HS-27A (cell line): ENCODE measurements at places on chromosomes 6 and 20.

DNA sequence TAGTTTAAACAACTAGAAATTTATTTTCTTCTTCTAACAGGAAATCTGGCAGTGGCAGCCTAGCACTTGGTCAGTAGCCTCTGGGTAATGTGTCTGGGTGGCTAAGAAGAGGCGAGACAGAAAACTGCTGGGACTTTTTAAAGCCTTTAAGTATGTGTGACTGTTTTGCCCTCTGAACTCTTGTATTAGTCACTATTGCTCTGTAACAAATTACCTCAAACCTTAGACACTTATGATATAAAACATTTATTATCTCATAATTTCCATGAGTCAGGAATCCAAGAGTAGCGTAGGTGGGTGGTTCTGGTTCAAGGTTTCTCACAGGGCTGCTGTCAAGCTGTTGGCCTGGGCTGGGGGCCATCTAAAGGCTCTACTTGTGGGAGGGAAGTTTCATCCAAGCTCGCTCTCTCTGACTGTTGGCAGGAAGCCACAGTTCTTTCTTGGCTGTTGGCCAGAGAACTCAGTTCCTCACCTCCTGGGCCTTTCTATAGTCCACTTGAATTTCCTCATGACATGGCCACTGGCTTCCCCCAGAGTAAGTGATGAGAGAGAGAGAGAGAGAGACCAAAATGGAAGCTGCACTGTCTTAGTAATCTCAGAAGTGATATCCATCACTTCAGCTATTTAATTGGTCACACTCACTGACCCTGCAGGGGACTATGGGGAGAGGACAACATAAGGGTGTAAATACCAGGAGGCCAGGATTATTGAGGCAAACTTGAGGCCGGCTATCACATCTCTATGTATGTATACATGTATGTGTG lies 17.4 kb upstream of the TBC1D22B start:
- peak; percentile 94 for DNase-seq

DNA sequence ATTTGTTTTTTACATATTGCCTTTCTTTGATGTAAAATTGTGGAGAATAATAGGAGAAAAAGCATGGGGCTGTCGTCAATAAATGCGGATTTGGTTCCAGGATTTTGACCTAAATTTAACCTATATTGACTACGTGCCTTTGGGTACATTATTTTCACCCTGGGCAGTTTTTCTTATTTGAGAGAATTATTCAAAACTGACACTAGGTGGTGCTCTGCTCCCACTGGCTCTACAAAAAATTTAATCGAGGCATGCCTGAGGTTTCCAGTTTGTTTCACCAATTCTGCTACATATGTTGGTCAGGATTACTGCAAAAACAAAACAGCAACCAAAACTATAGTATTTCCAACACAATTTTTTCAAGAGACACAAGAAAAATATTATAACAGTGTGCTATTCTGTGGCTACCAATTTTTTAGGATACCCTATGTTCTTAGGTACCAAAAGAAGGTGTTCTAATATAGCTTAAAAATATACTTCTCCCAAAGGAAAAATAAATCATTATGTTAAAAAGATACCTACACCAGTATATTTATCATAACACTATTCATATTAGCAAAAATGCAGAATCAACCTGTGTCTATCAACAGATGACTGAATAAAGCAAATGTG lies 48.6 kb upstream of the FABP7 start:
- peak; percentile 19 for DNase-seq

- no peak for DNase-seq
Observed at GRCh38 chr6:119526561-119527230, 177.1 kb upstream of the MAN1A1 start.

- no peak for DNase-seq
Observed at GRCh38 chr6:130982941-130983456, 80.0 kb downstream of the EPB41L2 start.

DNA sequence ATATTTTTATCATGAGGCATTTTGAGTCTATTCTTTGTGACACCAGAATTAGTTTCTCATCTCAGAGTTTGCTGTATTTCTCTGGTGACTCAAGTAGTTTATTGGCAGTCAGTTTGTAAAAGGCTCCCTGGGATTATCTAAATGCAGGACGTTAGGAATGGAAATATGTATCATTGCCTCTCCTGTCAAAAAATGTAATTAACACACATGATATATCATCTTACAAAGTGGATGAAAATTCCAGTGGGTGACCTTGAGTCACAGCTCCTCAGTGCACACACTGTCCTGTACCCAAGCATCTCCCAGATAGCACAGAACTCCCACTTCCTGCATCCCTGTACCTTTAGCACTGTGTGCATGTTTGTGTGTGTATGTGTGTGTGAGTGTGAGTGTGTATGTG lies 258.6 kb downstream of the LAMA2 start:
- DNase-seq, result no peak

- DNase-seq, result no peak
Observed at GRCh38 chr6:136307351-136307750, 17.7 kb upstream of the BCLAF1 start.

DNA sequence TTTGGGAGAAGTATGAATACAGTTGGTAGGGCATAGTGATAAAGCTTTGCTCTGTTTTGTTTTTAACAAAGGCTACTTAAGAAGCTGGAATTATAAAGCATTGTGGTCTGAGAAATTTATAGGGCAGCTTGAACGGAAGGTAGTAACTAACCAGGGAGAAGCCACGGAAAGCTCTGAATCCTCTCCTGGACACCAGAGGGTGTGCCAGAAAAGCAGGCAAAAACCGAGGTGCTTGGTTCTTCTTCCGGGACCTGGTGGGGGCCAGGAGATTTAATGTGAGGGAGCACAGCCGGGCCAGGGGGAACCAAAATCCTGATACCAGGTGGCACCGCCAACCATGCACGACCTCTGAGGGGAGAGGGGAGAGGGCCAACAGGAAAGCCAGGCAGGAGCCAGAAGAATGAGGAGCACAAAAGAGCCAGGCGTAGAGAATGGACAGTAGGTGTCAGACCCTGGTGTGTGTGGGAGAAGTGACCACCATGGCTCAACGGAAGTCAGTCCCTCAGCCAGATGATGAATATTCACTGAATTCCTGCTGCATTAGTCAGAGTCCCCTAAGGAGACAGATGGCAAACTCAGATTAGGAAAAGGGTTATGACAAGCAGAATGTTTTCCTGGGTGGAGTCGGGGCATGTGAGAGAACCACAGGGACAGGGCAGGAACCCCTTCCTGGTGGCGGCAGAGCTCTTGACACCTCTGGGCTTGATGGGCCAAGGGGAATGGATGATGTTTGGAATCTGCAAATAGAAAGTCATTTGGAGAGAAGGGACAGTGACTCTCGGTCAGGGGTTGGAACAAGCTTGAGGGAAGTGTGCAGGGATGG lies 262.3 kb downstream of the ZNF217 start:
- DNase-seq, result peak; percentile 52

- DNase-seq, result no peak
Observed at GRCh38 chr6:96211341-96211740, 195.6 kb downstream of the FUT9 start.

DNA sequence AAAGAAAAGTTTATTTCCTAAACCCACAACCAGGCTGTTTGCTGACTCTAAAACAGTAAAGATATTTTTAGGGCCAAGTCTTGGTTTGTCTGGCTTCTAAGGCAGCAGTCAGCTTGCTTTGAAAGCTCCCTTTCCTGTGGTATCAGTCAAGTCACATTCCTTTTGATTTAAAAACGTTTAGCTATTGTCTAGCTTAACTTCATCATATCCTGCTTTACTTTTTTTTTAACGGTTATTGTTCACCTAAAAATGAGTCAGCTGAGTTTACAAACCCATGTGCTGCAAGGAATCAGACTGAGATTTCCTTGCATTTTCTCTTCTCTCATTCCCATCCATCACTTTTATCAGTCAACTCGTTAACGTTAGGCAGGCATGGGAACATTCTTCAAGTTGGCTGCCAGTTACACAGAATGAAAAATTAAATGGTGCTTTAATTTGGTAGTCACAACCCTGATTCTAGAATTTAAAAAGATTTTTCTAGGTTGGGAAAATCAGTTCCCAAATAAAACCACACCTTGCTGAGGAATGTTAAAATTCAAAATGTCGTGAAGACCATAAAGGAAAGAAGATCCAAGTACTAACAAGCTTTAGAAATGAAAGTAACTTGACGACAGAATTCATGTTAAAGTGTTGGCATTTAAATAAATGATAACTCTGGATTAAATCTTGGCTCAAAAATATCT lies 45.9 kb downstream of the ELOVL5 start:
- no peak for DNase-seq

DNA sequence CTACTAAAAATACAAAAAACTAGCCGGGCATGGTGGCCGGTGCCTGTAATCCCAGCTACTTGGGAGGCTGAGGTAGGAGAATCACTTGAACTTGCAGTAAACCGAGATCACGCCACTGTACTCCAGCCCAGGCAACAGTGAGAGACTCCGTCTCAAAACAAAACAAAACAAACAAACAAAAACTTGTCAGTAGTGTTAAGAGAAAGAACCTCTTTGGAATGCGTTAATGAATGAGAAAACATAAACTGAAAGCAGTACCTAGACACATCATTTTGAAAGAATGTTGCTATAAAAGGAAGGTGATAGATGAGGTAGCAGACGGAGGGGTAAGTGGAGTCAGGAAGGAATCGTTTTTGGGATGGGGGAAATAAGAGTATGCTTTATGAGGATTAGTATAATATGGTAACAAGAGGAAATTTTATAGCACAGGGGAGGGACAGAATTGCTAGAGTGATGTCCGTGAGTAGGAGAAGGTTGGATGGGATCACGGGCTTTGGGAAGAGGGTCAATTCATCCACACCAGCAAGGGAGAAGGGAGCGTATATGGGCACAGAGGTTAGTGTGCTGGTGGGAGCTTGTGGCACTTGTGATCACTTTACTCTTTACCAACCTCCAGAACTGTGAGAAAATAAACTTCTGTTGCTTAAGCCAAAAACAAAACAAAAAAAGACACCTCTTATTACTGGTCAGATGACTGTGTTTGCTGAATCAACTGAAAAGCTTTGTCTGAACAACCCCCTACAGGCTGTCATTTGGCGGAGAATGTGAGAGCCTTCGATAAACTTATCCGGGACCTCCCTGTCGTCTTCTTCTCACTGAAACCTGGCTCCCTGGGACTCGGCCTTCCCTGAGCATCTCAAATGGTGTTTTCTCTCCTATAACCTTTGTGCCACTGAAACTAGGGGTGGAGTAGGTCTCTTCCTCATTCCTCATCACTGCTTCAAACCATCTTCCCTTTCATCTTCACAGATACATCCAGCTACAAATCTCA lies 48.9 kb upstream of the TFAP2A start:
- no peak for DNase-seq

DNA sequence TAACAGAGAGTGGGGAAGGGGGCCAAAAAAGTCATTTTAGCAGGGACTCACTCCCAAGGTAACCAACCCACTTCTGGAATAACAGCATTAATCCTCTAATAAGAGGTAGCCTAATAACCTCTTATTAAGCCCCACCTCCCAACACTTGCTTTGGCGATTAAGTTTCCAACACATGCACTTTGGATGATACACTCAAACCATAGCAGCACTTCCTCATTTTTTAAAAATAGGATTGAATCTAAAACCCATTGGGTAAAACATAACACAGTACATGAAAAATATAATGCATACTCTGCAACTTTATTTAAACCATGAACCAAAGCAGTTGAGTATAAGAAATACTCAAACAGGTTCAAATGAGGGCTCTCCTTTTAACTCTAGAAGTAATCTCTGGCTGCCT lies 318.3 kb downstream of the HACE1 start:
- DNase-seq, result no peak

GRCh38 chr20:23609486-23610109 lies 3.9 kb upstream of the CST9 start:
- DNase-seq, result no peak

DNA sequence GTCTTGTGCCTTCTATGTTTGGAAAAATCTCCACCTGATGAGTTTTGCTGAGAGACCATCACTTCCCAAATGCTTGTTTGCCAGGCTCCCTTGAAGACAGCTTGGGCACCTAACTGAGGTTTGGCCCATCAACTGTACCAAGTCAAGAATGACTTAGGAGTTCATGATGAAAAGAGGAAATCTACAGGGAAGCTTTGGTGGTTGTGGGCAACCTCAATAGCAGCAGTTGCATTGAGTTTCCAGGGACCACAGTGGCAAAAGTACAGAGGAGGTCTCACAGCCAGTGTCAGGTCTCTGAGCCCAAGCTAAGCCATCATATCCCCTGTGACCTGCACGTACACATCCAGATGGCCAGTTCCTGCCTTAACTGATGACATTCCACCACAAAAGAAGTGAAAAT lies 49.7 kb upstream of the PHACTR1 start:
- no peak for DNase-seq

DNA sequence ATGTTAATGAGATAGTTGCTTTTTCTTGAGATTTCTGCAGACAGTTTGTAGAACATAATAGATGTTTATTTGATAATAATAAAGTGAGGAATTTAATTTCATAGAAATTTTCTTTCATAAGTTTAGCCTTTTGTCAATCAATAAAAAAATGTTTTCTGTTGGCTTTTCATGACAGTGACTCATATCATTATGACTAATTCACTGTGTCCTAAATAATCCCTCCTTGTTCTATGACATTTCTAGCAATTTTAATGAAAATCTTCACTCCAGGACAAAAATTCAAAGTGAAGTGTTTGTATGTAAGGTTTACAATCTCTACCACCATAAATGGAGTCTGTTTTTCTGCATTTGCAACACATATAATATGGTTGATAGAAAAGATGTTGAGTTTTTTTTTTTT lies 109.9 kb downstream of the UTRN start:
- no peak for DNase-seq

GRCh38 chr6:13559251-13559650 lies 15.2 kb upstream of the SIRT5 start:
- DNase-seq, result no peak

DNA sequence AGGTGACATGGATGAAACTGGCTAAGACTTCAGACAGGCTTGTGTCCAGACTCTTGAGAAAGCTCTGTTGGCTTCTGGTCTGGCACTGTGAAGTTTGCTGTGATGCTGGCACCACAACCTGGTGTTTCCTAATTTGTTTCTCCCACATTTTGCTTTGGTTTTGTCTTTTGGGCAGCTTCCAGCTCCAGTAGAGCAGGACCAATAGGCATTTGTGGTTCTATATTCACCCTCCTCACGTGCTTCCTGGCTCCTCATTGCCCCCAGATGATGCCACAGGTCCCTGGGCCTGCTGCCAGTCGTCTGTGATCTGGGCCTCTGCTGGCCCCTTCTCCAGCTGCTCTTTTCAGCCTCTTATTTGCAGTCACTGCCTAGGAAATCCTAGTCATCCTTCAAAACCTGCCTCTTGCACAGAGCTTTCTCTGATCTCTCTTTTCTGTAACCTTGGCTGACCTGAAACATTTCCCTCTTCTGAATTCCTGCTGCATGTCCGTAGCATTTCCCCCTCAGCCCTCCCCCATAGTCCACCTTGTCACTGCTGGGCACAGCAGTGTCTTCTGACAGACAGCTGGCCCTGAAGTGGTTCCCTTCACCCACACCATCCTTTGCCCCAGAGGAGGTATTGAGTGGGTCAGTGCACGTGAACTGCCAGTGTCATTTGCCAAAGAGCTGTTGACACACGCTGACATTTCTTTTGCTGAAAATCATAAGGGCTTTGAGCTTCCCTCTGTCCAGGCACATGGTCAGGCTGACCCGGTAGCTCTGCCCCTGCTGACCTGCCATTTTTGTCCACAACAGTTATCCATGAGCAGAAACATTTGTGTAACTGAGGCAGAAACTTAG lies 63.0 kb downstream of the PTPN1 start:
- DNase-seq, result peak; percentile 55
